ENCODE measurements at places on chromosomes 12 and 14.

- DNase-seq, result no peak
These were observed 3.4 kb upstream of the CDH24 start for GRCh38 chr14:23060536-23061260.

- DNase-seq, result peak; percentile 31
These were observed 64.5 kb downstream of the NIN start for GRCh38 chr14:50766338-50766886.

DNA sequence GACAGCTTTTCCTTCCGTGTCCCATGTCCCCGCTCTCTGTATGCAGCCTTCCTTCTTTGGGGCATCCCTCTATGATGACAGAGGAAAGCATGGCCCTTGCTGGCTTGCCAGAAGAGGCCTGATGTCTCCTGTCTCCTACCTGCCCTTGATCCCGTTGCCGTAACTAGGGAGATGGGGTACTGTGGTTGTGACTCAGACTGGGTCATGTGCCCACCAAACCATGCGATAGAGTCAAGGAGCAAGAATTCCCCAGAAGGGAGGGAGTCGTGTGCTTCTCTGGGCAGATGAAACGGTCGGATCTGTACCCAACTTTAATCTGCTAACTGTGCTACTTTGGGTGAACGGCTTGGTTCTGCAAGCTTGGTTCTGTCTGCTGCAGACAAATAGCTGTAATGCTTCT is 99.1 kb upstream of the DYNC1H1 start:
- DNase-seq, result no peak

DNA sequence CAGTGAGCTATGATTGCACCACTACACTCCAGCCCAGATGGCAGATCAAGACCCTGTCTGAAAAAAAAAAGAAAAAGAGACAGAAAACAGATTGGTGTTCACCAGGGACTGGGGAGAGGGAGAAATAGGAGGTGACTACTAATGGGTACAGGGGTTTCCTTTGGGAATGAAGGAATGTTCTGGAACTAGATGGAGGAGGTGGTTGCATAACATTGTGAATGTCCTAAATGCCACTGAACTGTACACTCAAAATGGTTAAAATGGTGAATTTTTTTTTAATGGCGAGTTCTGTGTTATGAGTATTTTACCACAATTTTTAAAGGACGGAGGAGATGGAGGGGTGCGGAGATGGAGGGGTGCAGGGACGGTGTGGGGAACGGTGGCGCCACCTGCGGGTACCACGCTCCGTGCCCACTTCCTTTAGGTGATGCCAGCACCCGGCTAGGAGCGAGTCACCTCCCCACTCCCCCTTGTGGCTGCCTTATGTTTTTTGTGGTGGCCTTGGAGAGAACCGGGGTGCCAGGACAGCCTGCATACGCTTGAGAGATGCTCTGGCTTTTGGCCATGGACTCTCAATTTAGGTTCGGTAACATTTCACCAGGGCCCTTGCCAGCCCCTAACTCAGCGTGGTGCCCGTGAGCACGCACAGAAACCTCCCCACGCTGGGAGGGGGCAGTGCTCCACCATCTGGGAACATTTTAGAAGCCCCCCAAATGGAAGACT is 16.1 kb downstream of the UBC start:
- DNase-seq, result peak; percentile 49

GRCh38 chr14:28766469-28766955 is at the start of gene FOXG1:
Gene FOXG1, plus strand, starts transcription at chr14:28766787. Its CDS starts 493 bp downstream, at chr14:28767280.
- peak; percentile 56 for DNase-seq

- DNase-seq, result no peak
These were observed 38.0 kb upstream of the CPM start for GRCh38 chr12:68970951-68971350.

DNA sequence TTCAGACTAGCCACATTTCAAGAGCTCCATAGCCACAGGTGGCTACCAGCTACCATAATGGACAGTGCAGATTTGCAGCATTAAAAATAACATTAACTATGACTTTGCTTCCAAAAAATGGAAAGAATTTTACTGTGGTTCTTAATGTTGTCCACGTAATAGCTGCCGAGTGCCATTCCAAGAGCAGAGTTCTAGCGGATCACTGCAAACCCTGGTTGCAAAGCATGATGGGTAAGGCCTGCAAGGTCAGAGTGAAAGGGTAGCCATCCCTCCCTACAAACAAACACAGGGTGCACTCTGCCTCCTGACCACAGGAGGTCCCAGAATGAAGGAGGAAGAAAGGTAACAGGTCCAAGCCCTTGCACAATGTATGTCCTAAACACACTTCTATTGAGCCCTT is 157.6 kb downstream of the DPF3 start:
- DNase-seq, result no peak

DNA sequence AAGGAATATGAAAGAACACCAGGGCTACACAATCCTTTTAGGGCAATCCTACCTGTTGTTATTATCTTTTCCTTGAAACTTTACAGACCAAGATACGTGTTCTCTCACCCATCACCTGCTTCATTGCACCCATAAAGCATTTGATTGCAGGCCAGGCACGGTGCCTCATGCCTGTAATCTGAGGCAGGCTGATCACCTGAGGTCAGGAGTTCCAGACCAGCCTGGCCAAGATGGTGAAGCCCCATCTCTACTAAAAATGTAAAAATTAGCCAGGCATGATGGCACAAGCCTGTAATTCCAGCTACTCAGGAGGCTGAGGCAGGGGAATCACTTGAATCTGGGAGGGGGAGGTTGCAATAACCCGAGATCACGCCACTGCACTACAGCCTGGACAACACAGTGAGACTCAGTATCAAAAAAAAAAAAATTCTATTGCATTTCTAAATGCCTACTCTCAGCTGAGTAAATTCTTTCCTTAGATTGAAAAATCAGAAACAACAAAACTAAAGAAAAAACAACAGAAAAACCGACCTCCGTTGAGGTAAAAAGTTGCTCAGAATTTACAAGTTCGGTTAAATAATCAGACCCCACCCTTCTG is 183.7 kb upstream of the TMEM132C start:
- no peak for DNase-seq

DNA sequence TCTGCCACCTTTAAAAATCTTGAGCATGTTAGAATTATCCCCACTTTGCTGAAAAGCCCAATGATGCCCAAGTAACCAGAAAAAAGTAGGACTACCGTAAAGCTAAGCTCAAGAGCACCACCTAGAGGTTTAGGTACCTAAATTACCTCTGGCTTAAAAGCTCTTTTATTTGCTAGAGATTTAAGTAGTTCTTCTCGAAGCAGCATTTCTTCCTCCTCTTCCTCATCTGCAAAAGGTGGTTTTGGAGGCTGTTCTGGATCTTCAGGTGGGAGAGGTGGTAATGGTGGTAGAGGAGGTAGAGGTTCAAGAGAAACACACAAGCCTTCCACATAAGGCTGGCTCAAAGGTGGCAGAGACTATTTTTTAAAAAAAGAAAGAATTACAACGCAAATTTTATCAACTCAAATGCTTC is 26.9 kb downstream of the ZFC3H1 start:
- DNase-seq, result peak; percentile 85

DNA sequence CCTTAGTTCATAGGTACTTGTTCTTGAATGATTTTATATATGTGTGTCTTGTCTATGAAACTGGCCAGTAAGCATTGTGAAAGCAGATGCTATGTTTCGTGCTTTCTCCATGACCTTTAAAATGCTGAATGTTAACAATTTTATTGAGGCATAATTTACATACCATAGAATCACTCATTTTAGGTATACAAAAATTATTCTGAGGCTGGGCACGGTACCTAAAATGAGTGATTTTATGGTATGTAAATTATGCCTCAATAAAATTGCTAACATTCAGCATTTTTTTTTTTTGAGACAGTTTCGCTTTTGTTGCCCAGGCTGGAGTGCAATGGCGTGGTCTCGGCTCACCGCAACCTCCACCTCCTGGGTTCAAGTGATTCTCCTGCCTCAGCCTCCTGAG is 6.8 kb downstream of the ESYT1 start:
- DNase-seq, result no peak

All from cardiac muscle cell (in vitro differentiated cells and primary cell).